Stimulated activated CD4-positive, alpha-beta T cell treated with anti-CD3 and anti-CD28 coated beads, TNF-alpha, amount 100 ng/mL, for 1 hour (primary cell): ENCODE measurements at places on chromosomes 12 and 14.

- no peak for DNase-seq
These were observed 111.5 kb downstream of the PAX9 start for GRCh38 chr14:36773136-36773540.

DNA sequence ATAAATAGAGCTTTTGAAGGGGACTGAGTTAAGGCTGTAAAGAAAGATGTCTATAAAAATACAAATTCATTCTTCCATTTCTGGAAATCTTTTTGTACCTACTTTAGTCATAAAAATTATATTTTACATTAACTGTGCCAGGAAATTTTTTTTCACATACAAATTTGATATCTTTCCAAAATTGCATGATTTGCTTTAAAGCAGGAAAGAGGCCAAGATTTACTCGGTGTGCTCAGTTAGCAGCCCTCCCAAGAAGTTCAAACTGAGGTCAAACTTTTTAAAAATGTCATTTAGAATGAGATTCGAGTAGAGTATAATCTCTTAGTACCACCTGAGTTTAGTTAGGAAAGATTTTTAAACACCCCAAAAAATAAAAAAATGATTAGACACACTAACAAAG lies 173.2 kb upstream of the GRIP1 start:
- DNase-seq: no peak

- no peak for DNase-seq
These were observed 6.2 kb upstream of the PLEKHH1 start for GRCh38 chr14:67526676-67527459.

GRCh38 chr12:131122631-131123030 lies 168.9 kb downstream of the ADGRD1 start:
- no peak for DNase-seq

- DNase-seq: no peak
These were observed 165.6 kb upstream of the IGF1 start for GRCh38 chr12:102645968-102646367.

DNA sequence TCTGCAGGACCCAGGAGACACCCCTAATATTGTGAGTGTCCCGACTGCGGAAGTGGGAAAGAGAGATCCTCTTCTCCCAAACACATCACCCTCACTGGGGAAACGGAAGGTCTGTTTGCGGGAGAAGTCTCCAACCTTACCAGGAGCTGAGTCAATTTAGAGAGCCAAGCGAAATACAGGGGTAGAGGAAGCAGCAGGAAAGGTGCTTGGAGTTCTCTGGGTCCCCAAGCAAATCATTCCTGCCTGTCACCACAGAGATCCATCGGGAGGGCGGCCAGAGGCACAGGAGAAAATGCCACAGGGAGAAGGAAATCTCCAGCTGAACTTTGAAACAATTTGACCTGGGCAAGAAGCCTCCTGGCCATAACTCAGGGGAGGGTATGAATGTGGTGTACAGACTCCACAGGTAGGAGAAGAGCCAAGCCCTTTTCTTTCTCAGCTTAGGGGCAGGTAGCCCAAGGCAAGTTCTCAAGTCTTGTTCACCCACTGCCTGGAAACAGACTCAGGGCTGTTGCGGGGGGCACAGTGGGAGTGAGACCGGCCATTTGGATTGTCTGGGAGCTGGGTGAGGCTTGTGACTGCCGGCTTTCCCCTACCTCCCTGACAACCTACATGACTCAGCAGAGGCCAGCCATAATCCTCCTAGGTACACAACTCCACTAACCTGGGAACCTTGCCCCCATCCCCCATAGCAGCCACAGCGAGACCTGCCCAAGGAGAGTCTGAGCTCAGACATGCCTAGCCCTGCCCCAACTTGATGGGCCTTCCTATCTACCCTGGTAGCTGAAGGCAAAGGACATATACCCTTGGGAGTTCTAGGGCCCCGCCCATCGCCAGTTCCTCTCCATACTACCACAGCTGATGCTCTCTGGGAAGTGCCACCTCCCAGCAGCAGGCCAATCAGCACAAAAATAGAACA lies 211.9 kb upstream of the ARHGAP5 start:
- DNase-seq: no peak

DNA sequence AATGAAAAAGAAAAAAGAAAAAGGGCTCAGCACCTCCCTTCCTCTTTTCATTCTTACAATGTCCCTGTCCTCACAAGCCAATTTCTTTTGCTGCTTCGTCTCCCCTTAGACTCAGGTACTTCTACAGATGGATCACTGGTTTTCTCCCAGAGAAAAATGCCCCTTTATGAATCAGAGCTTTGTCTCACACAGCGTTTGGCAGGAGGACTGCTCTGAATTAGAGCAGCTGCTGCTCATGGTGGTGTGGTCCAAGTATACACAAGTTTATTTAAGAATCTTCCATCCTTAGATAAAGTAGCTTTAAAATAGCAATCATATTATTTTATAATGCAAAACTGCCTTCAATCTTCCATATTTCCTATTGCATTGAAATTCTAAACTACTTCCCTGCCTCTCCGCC lies 80.3 kb downstream of the SLC8A3 start:
- DNase-seq: no peak

DNA sequence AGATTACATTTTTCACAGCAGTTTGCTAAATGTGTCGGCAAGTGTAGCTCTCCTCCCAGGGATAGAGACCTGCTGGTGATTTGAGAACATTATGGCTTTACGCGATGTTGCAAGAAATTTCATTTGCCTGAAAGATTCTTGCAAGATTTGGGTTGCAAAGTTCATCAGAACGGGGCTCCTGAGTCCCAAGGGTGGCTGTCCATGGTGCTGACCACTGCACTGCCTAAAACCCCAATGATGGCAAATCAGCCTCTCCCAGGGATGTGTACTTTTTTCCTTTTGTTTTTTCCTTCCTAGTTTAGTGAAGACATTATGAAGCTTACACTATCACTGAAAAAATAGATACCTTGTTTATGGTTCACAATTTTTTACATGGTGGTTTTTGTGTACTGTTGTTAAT lies 85.4 kb downstream of the WSCD2 start:
- DNase-seq: no peak

DNA sequence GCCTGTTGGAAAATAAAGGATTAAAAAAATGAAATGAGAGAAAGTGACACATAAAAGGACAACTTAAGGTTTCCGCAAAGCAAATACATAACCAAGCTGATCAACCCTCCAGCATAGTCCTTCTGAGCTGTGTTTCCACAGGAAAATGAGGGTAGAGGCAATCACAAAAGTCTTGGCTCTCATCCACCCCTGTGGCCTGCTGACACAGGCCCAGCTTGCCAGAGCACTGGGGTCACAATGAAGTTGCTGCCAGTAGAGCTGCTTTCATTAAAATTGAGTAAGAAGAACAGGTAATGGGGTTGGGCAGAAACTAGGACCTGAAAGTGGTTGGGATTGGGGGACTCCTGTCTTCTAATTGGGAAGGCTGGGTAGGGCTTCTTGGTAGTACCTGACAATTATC lies 65.9 kb downstream of the RERG start:
- DNase-seq: no peak

- DNase-seq: no peak
These were observed 110.2 kb downstream of the DPF3 start for GRCh38 chr14:72783741-72784140.

DNA sequence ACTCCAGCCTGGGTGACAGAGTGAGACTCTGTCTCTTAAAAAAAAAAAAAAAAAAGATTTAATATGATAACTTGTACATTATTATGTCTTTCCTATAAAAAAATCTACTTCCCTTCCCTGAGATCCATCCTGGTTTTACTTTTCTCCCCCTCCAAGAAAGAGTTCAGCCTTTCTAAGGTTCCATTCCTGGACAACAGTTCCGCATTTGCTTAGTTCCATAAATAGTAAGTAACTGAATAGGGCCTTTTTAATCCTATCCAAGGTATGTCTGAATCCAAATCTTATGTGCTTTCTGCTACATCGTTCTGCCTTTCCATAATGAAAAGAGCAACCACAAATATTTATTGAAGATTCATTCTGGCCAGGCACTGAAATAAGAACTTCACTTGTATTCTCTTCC lies 187.8 kb downstream of the DACT1 start:
- DNase-seq: no peak

GRCh38 chr14:81219759-81220579 lies 790 bp downstream of the GTF2A1 start:
- DNase-seq: no peak

- DNase-seq: no peak
These were observed 12.8 kb downstream of the MYL2 start for GRCh38 chr12:110907583-110907982.
